Lung (tissue), 17 donors: ENCODE measurements at places on chromosomes 11 and 22. TPM values are rescaled to one million over a fixed set of nuclear protein-coding genes. Genes with fewer than 3 reads are reported as not detected.

Gene RAPSN
- total RNA-seq, result 1.5 TPM

Gene TMA7B
- total RNA-seq, result 0.31 TPM

Gene CEND1
- total RNA-seq, result 0.18 TPM

Gene MS4A6E
- total RNA-seq, result 2.6 TPM

Gene GP1BB
- 5.5 TPM for total RNA-seq

Gene SPTBN2
- total RNA-seq, result 16.1 TPM

Gene HSPB2
- total RNA-seq, result 0.65 TPM

Gene NXPE4
- total RNA-seq, result not detected

Gene SCGB1C1
- total RNA-seq, result not detected

- no peaks in the 10 kb centered on the region for H3K4me1 ChIP-seq
- H3K36me3 ChIP-seq, result peaks cover 1% of the 10 kb centered on the region
- DNase-seq, result no peak
- H3K27me3 ChIP-seq, result no peaks in the 10 kb centered on the region
Observed at GRCh38 chr11:61378713-61379313, 13.6 kb upstream of the TMEM216 start.

- H3K4me1 ChIP-seq, result no peaks in the 10 kb centered on the region
- no peaks in the 10 kb centered on the region for H3K36me3 ChIP-seq
- no peak for DNase-seq
- no peaks in the 10 kb centered on the region for H3K27me3 ChIP-seq
Observed at GRCh38 chr22:49139492-49140151, 688.1 kb downstream of the BRD1 start.

DNA sequence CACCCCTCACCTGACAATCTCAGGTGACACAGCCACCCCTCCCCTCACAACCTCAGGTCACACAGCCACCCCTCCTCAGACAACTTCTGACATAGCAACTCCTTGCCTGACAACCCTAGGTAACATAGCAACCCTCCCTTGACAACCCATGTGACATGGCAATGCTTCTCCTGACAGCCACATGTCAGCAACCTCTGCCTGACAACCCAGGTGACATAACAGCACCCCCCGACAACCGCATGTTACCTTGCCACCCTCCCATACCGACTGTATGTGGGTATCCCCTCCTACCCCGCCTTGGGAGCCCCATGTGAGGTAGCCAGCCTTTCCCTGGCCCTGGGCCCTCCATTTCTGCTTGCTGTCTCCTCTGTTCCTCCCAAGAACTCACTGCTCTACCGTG, 77.7 kb upstream of the B3GAT1 start:
- H3K4me3 ChIP-seq, result no peak overlapping the region
- H3K27me3 ChIP-seq, result no peaks in the 10 kb centered on the region
- no peak overlapping the region for H3K27ac ChIP-seq
- DNase-seq, result no peak

DNA sequence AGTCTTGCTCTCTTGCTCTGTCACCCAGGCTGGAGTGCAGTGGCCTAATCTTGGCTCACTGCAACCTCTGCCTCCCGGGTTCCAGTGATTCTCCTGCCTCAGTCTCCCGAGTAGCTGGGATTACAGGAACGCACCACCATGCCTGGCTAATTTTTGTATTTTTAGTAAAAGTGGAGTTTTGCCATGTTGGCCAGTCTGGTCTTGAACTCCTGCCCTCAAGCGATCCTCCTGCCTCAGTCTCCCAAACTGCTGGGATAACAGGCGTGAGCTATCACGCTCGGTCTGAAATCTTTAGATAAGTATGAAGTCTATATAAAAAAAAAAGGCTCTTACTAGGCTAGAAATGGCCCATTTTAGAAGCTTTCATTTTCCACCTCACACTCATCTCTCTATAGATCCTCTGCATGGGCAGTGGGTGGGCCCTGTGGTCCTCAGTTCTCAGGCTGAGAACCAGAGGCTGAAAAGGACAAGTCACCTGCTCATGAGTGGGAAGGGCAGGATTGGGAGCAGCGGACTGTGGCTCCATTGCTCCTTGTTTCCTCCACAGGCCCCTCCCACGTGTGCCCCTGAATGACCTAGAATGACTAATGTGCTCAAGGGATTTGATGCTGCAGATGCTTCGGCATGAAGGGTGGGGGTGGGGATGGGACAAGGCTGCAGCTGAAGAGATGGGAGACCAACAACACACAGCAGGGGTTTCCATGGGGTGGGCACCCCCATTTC, 19.8 kb upstream of the PRAME start:
- no peak for DNase-seq
- H3K27ac ChIP-seq, result no peak overlapping the region
- H3K36me3 ChIP-seq, result no peaks in the 10 kb centered on the region
- no peaks in the 10 kb centered on the region for H3K27me3 ChIP-seq

DNA sequence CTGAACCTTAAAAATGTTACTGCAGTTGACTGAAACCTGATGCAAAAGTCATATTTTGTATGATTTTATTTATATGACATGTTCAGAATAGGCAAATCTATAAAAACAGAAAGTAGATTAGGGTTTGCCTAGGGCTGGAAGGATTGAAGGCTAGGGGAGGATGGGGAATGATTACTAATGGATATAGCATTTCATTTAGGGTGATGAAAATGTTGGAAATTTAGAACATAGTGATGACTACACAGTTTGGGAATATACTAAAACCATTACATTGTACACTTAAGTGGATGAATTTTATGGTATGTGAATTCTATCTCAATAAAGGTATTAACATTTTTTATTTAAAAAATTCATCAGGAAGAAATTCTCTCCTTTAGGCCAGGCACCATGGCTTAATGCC, 22.9 kb upstream of the PAFAH1B2 start:
- H3K27ac ChIP-seq, result no peak overlapping the region
- H3K27me3 ChIP-seq, result no peaks in the 10 kb centered on the region
- H3K4me1 ChIP-seq, result peaks cover 8% of the 10 kb centered on the region
- no peak for DNase-seq

DNA sequence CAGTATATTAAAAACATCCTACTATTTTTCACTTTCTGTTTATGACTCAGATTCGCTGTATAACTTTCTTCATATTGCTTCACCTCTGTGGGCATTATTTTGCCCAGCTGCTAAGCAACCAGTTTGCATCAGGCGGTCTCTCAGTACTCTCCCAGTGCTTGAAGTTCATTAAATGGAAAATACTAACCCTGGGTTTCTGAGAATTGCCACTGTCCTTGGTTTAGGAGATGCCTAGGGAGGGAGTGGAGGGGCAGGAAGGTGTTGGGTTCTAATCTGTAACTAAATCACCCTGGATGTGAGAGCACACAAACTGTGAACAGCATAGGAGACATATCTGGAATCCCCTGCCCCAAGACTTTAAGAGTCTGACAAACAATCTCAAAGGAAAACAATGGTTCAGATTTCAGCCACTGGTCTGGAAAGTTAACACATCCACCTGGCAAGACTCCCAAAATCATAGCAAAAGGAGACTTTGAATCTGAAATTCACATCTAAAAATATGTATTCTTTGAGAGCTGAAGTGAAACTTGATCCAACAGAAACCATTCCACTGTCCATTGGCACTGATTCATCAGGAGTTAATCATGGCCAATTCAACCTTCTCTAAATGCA, 540.0 kb downstream of the SOX6 start:
- H3K27ac ChIP-seq, result no peak overlapping the region
- no peaks in the 10 kb centered on the region for H3K27me3 ChIP-seq
- H3K36me3 ChIP-seq, result no peaks in the 10 kb centered on the region
- no peak overlapping the region for H3K4me3 ChIP-seq

- H3K36me3 ChIP-seq, result no peaks in the 10 kb centered on the region
- no peak for DNase-seq
- no peaks in the 10 kb centered on the region for H3K4me1 ChIP-seq
- no peak overlapping the region for H3K27ac ChIP-seq
- no peaks in the 10 kb centered on the region for H3K27me3 ChIP-seq
Observed at GRCh38 chr11:90318651-90319050, 95.8 kb upstream of the CHORDC1 start.

DNA sequence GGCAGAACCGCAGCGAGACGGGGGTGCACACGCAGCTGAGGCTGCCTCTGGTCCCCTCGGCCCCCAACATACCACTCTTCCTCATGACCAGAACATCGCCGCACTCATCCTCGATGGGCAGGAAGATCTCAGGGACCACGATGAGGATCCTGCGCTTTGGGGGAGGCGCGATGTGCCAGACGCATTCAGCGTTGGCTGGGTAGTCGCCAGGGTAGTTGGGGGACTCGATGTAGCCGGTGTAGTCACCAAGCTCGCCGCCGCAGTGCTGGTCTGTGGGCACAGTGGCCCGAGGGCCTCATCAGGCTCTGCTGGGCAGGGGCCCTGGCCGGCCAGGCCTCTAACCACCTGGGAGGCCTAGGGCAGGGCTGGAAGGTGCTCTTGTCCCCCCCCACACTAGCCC, 23.0 kb upstream of the TTLL12 start:
- no peak for DNase-seq
- H3K27me3 ChIP-seq, result no peaks in the 10 kb centered on the region
- no peak overlapping the region for H3K4me3 ChIP-seq
- H3K4me1 ChIP-seq, result no peaks in the 10 kb centered on the region
- H3K36me3 ChIP-seq, result no peaks in the 10 kb centered on the region

- no peaks in the 10 kb centered on the region for H3K27me3 ChIP-seq
- no peak overlapping the region for H3K4me3 ChIP-seq
- H3K36me3 ChIP-seq, result no peaks in the 10 kb centered on the region
Observed at GRCh38 chr11:58530236-58530635, 22.3 kb upstream of the OR5B21 start.

DNA sequence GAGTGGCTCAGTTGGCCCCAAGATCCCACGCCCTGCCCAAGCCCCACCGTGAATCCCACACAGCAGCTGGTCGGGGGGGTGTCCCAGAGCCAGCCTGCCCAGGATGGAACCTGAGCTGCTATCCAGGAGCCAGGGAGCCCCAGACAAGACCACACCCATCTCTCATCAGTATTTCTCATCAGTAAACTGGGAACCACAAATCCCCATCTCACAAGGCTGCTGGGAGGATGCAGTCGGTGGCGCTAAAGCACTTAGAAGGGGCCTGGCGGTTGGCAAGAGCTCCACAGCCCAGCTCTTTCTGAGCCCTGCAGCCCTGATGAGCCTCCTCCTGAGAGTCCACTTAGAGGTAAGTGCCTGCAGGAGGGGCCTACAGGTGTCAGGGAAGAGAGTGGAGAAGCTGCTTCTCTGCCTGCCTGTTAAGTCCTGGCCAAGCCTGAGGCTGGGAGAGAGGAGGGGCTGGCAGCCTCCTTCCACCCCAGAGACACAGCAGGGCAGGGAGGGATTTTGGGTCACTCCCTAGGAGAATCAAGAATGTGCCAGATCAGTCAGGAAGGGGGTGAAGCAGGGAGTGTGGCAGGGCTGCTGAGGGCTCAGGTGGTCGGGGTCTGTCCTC, 6.1 kb downstream of the FADS3 start:
- H3K36me3 ChIP-seq, result no peaks in the 10 kb centered on the region
- no peak overlapping the region for H3K27ac ChIP-seq
- H3K27me3 ChIP-seq, result no peaks in the 10 kb centered on the region
- no peak for DNase-seq
- no peak overlapping the region for H3K4me3 ChIP-seq
- no peaks in the 10 kb centered on the region for H3K4me1 ChIP-seq

DNA sequence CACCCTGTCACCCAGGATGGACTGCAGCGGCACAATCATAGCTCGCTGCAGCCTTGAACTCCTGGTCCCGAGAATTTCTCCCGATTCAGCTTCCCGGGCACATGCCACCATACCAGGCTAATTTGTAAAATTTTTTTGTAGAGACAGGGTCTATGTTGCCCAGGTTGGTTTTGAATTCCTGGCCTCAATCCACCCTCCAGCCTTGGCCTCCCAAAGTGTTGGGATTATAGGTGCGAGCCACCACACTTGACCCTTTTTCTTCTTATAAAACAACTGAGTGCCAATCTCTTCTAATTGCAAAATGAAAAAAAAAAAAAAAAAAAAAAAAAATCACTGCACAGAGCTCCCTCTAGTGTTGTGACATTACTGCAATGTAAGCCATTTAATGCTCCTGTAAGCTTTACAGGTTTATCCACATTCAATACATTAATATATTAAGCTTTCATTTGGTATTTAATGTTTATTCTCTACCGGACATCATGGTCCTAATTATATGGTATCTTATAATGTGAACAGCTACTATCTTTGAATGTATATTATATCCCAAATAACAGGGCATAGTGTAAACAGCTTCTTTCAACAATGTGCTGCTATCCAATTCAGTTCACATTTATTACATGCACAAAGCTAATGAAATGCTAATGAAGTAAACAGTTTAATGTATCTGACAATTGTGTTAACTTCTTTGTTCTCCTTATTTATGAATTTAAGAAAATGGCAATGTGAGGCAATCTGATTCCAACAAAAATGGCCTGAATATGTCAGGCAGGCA, 44.6 kb downstream of the COPB1 start:
- peaks cover 3% of the 10 kb centered on the region for H3K36me3 ChIP-seq
- peak; percentile 56 for DNase-seq
- no peak overlapping the region for H3K4me3 ChIP-seq
- no peak overlapping the region for H3K27ac ChIP-seq
- no peaks in the 10 kb centered on the region for H3K27me3 ChIP-seq
- H3K4me1 ChIP-seq, result no peaks in the 10 kb centered on the region

- DNase-seq, result no peak
- no peak overlapping the region for H3K27ac ChIP-seq
- no peaks in the 10 kb centered on the region for H3K27me3 ChIP-seq
- H3K36me3 ChIP-seq, result no peaks in the 10 kb centered on the region
- H3K4me3 ChIP-seq, result no peak overlapping the region
Observed at GRCh38 chr11:27296497-27296896, 66.5 kb downstream of the CCDC34 start.

GRCh38 chr11:86978756-86979608, 23.8 kb upstream of the FZD4 start:
- no peak overlapping the region for H3K4me3 ChIP-seq
- peaks cover 3% of the 10 kb centered on the region for H3K4me1 ChIP-seq
- no peak overlapping the region for H3K27ac ChIP-seq
- no peaks in the 10 kb centered on the region for H3K36me3 ChIP-seq
- no peak for DNase-seq

GRCh38 chr11:59429924-59430516, 3.8 kb upstream of the OR5A2 start:
- H3K36me3 ChIP-seq, result no peaks in the 10 kb centered on the region
- H3K4me1 ChIP-seq, result no peaks in the 10 kb centered on the region
- no peak overlapping the region for H3K27ac ChIP-seq
- peak; percentile 46 for DNase-seq
- H3K4me3 ChIP-seq, result no peak overlapping the region
- no peaks in the 10 kb centered on the region for H3K27me3 ChIP-seq

GRCh38 chr22:50673231-50674129, 857 bp downstream of the SHANK3 start:
- no peaks in the 10 kb centered on the region for H3K4me1 ChIP-seq
- peak overlapping the region; percentile 45 for H3K27ac ChIP-seq
- peaks cover 10% of the 10 kb centered on the region for H3K36me3 ChIP-seq
- DNase-seq, result no peak
- H3K4me3 ChIP-seq, result peak overlapping the region; percentile 61

GRCh38 chr11:66546368-66546965, at the start of gene ACTN3:
Gene ACTN3 (plus strand): TSS chr11:66546903. CDS start chr11:66546938, 35 bp downstream.
- DNase-seq, result no peak
- no peaks in the 10 kb centered on the region for H3K36me3 ChIP-seq
- peak within 1 kb of the TSS; percentile 68 for H3K27ac ChIP-seq
- H3K4me3 ChIP-seq, result peak within 1 kb of the TSS; percentile 93
- H3K4me1 ChIP-seq, result peaks cover 9% of the 10 kb centered on the region
- H3K27me3 ChIP-seq, result no peaks in the 10 kb centered on the region
